ENCODE measurements at places on chromosomes 6 and 20.

GRCh38 chr6:142820338-142821051, 124.5 kb downstream of the HIVEP2 start:
- peaks cover 21% of the 10 kb centered on the region for H3K36me3 ChIP-seq
- DNase-seq, result no peak
- peaks cover 61% of the 10 kb centered on the region for H3K4me1 ChIP-seq
- H3K27me3 ChIP-seq, result no peaks in the 10 kb centered on the region
- H3K4me3 ChIP-seq, result peak overlapping the region; percentile 85
- peak overlapping the region; percentile 97 for H3K27ac ChIP-seq

GRCh38 chr6:11462742-11463397, 74.7 kb upstream of the TMEM170B start:
- H3K27me3 ChIP-seq, result no peaks in the 10 kb centered on the region
- H3K4me3 ChIP-seq, result no peak overlapping the region
- H3K4me1 ChIP-seq, result peaks cover 25% of the 10 kb centered on the region

DNA sequence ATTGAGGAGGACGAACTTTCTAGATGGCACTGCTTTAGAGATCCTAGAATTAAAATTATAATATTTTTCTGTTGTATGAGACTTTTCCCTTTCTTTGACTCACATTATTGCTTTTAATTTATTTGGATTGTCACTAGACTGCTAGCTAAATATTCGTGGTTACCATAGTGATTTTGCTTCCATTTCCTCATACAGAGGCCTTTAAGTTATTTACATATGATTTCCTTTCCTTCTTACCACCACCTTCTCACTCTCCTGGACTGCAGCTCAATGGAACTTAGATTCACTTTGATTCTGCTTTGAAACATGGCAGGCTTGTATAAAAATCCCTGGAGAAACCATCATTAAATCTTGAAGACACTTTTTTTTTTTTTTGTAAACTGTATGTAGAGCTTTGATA, 222.9 kb downstream of the LAMA2 start:
- H3K4me1 ChIP-seq, result no peaks in the 10 kb centered on the region
- H3K27me3 ChIP-seq, result peaks cover 2% of the 10 kb centered on the region
- H3K27ac ChIP-seq, result no peak overlapping the region
- no peak for DNase-seq

DNA sequence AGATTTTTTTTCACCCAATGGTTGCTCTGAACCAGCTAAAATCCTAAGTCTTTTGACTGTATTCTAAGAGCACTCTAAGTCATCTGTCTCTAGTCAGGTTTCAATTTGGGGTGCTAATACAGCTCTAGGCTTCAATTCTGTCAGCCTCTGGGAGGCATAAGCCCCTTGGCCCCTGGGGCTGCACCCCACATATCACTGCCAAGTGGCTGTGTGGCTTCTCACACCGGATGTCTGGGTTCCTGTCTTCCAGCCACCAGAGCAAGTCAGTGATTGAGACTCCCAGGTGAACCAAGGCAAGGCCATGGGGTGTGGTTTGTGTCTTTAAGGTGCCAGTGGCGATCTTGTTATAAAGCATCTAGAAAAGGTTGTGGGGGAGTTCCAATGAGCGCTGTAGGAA, 136.5 kb downstream of the TMEM242 start:
- H3K4me3 ChIP-seq, result no peak overlapping the region
- H3K27ac ChIP-seq, result peak overlapping the region; percentile 27
- no peaks in the 10 kb centered on the region for H3K27me3 ChIP-seq

GRCh38 chr6:131890091-131890490, 61.1 kb downstream of the CCN2 start:
- no peak for DNase-seq
- no peaks in the 10 kb centered on the region for H3K36me3 ChIP-seq
- H3K4me1 ChIP-seq, result no peaks in the 10 kb centered on the region
- peaks cover 2% of the 10 kb centered on the region for H3K27me3 ChIP-seq
- no peak overlapping the region for H3K4me3 ChIP-seq

GRCh38 chr6:31293343-31293742, 21.5 kb upstream of the HLA-C start:
- H3K27ac ChIP-seq, result no peak overlapping the region
- H3K4me1 ChIP-seq, result peaks cover 12% of the 10 kb centered on the region
- H3K4me3 ChIP-seq, result no peak overlapping the region
